ENCODE measurements at places on chromosomes 16 and 17.

GRCh38 chr16:74698222-74698621 is 2.4 kb downstream of the MLKL start:
- no peak for DNase-seq

- DNase-seq: no peak
Measured at GRCh38 chr17:62739645-62740388, 68.3 kb downstream of the MARCHF10 start.

DNA sequence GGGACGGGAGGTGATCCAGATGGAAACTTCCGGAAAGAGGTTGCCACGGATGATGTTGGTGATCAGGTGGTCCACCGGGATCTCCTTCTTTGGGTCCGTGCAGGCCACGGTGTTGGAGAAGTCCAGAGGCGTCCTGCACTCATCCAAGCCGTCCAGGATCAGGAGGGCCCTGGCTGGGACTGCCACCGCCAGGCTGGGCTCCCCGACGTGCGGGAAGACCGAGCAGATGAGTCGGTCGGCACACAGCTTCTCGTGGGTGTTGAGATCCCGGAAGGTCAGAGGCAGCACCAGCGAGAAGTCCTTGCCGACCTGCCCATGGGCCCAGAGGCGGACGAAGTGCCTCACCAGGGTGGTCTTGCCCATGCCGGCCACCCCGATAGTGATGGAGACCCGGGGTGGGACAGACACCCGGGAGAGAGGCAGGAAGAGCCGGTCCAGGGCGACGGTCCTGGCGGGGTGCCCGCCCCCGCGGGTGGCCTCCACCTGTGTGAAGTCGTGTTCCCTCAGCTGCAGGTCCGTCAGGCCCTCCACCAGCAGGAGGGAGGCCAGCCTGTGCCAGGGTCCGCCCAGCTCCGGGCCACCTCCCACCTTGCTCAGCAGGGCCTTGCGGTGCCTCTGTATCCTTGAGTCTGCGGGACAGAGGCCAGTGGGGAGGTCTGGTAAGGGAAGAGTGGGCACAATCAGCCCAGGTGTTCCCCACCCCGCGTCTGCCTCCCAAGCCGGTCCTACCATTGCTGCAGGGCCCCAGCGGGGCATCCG is 12.9 kb downstream of the NLRC3 start:
- DNase-seq: no peak

DNA sequence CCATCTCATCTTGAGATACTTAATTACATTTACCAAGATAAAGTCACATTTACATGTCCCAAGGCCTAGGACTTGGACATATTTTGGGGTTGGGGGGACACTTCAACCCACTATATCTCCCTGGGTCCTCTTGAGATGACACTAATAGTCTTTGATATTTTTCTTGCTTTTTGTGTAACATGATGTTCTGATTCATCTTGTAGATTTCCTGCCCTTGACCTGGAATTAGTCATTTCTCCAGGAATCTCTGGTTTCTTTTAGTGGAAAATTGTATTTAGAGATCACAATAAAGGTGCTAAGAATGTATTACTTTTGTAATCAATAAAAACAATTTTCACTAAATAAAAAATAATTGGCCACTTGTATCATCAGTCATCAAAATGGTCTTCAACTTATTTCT is 157.3 kb downstream of the VPS53 start:
- no peak for DNase-seq

DNA sequence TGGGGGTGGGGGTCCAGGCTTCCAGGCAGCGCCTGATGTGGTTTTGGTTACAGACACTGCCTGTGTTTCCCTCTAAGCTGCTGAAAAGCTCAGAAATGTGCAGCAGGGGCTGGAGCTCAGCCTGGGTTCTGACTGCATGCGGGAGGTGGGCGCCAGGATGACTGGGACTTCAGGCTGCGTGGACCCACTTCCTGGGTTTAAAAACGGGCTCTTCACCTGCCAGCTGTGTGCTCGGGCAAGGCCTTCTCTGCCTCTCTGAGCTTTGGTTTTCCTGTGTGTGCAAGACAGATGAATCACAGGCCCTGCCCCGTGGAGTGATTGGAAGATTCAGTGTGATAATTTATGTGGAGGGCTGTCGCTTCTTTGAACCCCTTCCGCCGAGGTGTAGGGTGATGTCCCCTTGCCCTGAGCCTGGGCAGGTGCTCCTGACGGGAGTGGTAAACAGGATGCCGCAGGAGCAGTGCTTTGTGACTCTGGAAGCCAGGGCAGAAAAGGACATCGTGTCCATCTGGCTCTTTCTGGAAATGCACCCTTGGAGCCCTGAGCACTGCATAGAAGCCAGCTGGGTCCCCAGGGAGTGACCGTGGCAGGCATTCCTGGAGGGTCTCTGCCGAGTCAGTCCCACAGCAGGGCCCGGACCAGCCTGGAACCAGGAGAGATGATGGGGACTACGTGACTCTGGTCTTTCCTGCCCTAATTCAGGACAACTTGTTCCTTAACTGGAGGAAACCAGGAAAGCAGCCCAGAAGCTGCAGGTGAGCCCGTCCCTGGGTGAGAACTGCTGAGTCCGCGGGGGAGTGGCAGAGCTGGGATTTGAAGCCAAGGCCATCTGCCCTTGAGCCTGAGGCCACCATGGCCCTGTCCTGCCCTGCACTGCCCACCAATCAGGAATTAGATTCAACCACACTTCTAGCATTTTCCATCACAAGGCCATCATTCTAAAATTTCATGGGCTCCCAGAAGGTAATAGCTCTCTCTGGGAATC is 28.5 kb upstream of the SLC7A5 start:
- DNase-seq: no peak
